ENCODE measurements at places on chromosomes 2 and 18.

GRCh38 chr2:241950413-241951315, 81.1 kb downstream of the RTP5 start:
- DNase-seq = no peak

DNA sequence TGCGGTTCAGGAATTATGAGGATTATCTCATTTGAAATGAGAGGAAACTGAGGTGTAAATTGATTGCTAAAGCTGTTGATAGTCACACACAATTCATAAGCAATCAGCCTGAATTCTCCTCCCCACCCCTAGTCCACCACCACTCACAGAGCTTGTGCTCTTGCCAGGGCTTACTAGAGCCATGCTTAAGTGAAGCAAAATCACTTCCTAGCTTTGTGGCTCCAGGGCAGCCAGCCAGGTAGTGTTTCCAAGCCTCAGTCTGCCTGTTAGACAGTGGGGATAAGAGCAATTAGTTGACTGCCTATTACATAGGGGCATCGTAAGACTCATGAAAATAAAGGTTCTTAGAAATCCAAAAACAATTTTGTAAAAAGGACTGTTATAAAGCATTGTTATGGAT, 87.2 kb downstream of the PKP4 start:
- DNase-seq = no peak

DNA sequence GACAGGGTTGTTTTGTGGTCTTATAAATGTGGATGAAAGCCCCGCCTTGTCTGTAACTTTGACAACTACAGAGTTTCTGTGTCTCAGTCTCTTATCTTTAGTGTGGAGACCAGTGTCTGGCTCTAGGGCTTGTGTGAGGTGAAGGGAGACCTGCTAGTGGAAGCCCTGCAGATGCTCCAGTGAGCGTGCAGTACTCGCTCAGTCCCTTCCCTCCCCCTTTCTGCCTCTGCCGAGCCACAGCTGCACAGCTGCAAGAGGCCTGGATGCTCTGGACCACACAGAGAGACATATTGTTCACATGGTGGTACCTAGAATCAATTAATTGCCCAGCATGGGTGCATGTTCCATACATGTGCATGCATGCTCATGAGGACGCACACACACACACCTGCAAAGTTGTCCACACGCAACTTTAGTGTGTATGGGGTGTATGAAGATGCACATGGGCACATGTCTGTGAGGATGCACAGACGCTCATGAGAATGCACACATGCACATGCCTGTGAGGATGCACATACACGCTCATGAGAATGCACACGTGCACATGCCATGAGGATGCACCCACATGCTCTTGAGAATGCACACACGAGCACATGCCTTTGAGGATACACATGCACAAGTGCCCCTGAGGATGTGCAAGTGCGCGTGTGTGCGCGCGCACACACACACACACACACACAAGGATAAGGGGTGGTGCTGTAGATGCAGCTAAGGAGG, 282.1 kb upstream of the HS6ST1 start:
- peak; percentile 56 for DNase-seq

GRCh38 chr2:98464772-98465310, 20.2 kb downstream of the INPP4A start:
- no peak for DNase-seq

GRCh38 chr2:197497326-197497725, 2.3 kb downstream of the HSPD1 start:
- DNase-seq = no peak

DNA sequence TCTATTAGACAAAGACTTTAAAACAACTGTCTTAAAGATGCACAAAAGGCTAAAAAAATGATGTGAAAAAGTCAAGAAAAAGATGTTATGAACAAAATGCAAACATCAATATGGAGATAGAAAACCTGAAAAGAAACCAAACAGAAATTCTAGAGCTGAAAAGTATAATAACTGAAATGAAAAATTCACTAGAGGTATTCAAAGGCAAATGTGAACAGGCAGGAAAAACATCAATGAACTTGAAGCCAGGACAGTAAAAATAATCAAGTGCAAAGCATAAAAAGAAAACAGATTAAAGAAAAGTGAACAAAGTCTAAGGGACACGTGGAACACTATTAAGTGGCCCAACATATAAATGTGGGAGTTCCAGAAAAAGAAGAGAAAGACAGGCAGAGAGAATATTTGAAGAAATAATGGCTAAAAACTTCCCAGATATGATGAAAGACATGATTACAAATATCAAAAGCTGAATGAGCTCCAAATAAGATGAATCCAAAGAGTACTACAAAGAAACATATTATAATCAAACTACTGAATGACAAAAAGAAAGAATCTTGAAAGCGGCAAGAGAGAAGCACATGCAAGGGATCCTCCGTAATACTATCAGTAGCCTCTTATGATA, 57.5 kb downstream of the KANSL1L start:
- DNase-seq = no peak

- DNase-seq = no peak
These were observed 219.6 kb upstream of the NETO1 start for GRCh38 chr18:73087282-73087977.

- no peak for DNase-seq
These were observed 49.4 kb downstream of the CCDC102B start for GRCh38 chr18:68847219-68847837.

DNA sequence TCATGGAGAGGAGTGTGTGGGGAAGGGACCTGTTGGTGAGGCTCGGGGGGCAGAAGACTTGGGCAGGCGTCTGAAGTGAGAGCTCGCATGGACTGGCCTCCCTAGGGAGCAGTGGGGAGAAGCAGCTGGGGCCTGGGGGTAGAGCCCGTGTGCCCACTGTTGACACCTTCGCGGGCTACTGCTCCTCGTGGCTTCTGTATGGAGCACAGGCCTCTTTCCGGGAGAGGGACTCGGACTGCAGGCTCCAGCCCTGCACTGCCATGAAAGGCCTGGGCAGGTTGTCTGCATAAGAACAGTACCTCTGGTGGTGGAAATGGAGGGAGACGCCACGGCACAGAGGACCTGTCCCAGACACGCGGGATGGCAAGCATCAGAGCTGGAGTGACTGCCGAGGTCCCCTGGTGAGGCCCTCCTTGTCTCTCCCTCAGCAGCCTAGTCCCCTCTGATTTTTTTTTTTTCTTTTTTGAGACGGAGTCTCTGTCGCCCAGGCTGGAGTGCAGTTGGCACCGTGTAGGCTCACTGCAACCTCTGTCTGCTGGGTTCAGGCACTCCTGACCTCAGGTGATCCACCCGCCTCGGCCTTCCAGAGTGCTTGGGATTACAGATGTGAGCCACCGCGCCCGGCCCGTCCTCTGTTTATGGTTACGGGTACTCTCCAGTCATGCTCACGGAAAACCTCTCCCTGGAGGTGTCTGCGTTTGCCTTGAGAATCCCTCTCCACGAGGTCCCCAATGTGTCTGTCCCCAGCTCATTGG, 44.7 kb upstream of the PTMA start:
- DNase-seq = no peak

DNA sequence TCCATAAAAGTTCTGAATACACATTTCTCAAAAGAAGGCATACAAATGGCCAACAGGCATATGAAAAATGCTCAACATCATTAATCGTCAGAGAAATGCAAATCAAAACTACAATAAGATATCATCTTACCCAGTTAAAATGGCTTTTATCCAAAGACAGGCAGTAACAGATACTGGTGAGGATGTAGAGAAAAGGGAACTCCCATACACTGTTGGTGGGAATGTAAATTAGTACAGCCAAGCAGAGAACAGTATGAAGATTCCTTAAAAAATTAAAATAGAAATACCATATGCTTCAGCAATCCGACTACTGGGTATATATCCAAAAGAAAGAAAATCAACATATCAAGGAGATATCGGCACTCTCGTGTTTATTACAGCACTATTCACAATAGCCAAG, 1312.5 kb downstream of the DSC3 start:
- no peak for DNase-seq

DNA sequence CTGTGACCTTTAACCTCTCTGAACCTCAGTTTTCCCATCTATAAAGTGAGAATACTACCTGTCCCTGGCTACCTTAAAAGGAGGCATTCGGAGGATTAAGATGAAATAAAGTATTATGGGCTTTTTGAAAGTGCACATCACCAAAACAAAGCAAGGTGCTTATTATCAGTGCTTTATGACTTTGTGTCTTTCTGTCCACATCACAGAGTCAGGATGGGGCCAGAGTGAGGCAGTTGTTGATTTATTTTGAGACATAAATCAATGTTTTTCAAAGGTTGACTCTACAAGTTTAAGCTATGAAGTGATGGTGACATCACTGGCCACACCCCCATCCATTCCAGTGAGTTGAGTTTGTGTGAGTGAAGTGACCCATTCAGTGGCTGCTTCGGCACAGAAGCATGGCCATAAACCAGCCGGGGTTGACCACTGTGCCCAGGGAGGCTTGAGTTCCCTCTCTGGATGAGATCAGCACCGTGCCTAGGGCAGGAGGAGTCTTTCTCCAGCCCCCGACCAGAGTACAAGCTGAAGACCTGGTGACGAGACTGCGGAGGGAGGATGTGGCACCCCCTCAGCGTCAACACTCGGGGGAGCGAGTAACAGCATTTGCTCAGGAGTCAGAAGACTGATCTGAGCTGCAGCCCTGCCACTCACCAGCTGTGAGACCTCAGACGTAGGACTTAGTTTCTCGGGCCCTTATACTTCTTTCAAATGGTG, 89.0 kb upstream of the PPP1CB start:
- DNase-seq = peak; percentile 94

DNA sequence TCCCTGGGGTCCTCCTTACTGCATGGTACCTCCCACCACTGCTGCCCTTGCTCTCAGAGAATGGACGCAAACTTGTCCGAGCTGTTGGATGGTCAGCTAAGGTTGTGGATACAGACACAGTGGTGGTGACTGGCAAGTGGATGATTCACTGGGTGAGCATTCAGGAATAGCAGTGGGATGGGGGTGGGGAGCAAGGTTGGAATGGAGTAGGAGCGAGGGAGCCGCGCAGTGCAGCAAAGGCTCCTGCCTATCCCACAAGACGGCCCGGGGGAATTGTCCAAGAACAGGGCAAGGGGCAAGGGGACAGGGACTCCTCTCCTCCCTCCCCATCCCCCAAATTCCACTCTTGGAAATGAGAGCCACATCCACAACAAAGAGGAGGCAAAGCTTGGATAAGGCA, 102.2 kb downstream of the PIEZO2 start:
- no peak for DNase-seq

DNA sequence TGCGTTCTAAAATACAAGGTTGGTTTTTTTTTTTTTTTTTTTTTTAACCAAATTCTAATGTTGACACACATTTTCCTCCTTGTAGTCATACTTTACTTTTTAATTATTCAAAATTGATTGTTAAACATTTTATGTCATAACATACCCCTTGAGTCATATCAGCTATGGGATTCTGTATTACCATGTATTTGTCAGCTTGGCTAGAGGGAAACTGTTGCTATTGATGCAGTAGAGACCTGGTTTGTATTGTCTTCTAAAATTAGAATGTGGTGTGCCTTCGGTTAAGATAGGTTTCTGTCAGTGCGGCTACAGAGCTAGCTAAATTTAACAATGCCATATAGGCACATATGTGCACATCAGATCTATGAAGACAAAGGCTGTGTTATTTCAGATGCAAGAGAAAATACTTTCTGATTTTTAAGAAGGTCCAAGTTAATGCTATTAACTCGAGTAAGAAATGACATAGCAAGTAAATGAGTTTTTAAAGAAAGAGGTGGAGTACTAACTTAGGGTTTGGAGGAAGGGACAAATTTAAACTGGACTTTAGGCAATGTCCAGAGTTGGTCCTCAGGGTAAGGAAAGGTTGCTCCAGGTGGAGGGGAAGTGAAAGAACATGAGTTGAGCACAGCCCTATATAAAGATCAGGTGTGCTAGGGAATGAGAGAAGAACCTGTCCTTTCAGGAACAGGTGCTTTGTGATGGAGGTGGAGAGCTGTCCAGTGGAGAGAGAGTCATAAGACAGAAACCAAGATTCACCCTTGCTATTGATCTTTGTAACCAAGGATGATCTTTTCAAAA, 152.3 kb downstream of the PRPF40A start:
- no peak for DNase-seq

GRCh38 chr2:20757405-20758090, 65.4 kb downstream of the LDAH start:
- no peak for DNase-seq

GRCh38 chr2:62774555-62775366, 69.2 kb downstream of the EHBP1 start:
- no peak for DNase-seq

GRCh38 chr2:15223887-15224286, 337.2 kb downstream of the NBAS start:
- DNase-seq = no peak

DNA sequence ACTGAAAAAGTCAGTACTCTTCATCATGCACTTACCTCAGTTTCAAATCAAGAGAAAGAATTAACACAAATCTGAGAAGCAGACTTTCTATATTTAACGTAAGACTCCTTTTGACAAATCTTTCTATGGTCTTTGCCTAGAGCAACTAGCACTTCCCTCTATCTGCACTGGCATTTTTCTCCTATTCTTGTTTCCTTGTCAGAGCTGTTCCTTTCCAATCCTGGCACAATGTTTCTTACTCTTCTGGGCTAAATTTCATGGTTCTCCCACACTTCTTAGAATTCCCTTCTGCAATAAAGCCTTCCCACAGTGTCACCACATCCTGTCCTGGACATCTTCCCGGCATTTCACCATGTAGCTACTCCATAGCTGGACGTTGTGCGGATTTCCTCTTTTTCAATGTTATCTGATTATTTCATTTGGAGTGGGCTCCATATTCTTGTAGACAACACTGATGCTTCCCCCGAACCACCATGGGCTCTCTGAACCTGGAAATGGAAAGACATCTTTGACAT, 144.7 kb upstream of the CTNNA2 start:
- DNase-seq = no peak

GRCh38 chr2:235860111-235860510, 308.1 kb downstream of the GBX2 start:
- no peak for DNase-seq

DNA sequence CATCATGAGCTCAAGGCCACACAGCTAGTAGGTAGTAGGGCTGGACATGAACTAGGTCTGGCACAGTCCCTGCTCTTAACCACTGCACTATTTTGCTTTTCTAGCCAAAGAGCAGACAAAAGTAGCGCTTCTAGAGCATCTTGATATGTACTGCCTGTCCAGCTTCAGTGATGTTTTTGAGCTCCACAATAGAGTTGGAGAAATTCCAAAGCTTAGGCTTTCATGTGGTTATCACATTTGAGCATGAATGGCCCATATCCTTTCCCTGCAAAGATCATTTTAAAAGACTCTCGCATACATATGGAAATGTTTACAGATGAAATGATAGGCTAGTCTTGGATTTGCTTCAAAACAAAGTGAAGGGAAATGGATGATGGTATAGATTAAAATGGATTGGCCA, 128.7 kb downstream of the MAP3K20 start:
- no peak for DNase-seq

Measured in ascending aorta (tissue), 2 donors.